ENCODE measurements at places on chromosomes 4 and X.

GRCh38 chr4:16043642-16044498, 40.0 kb downstream of the PROM1 start:
- DNase-seq: no peak
- no peaks in the 10 kb centered on the region for H3K4me1 ChIP-seq
- no peak overlapping the region for H3K27ac ChIP-seq
- H3K27me3 ChIP-seq: peaks cover 5% of the 10 kb centered on the region

DNA sequence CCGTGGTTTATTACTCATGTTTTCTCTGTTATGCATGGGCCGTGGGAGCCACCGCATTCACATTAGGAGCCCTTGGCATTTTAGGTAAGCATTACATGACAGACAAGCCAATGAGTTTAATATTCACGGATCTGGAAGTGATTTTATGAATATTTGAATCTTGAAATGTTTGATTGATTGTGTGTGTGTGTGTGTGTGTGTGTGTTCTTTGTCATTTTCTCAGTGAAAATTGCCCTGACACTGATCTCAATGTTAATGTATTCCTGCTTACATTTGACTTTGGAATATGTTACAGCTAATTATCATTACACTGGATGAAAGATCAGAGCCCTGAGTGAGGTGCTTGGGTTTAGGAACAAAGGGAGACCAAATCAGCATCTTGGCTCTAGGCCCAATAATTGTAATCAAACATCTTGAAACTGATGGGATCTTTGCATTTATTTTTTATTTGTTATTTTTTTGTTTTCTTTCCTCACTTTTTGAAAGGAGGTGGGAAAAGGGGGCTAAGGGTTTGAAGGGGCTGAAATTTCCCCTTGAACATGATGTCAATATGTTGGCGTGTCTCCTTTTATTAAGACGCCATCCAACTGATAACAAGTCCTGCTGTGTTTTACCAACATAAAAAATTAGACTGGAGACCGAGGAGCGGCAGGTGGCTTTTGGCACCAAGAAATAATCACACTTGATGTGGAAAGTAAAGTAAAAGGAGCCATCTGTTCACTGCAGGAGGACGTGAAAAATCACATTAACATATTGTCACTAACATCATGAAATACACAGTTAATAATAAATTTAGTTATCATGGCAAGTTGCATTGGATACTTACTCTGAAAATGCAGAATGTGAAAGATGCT, 5.2 kb upstream of the GK2 start:
- H3K27me3 ChIP-seq: no peaks in the 10 kb centered on the region
- no peak overlapping the region for H3K4me3 ChIP-seq
- no peak overlapping the region for H3K27ac ChIP-seq
- H3K36me3 ChIP-seq: no peaks in the 10 kb centered on the region
- no peak for DNase-seq

- H3K4me3 ChIP-seq: no peak overlapping the region
- no peaks in the 10 kb centered on the region for H3K4me1 ChIP-seq
- H3K27me3 ChIP-seq: no peaks in the 10 kb centered on the region
- DNase-seq: no peak
- H3K36me3 ChIP-seq: no peaks in the 10 kb centered on the region
These were observed 220.2 kb downstream of the ASMT start for GRCh38 chrX:1835056-1835455.

GRCh38 chr4:4685810-4686795, 144.3 kb upstream of the STX18 start:
- no peak for DNase-seq
- H3K27me3 ChIP-seq: peaks cover 7% of the 10 kb centered on the region
- H3K27ac ChIP-seq: no peak overlapping the region
- peaks cover 3% of the 10 kb centered on the region for H3K36me3 ChIP-seq

- no peak overlapping the region for H3K27ac ChIP-seq
- peak overlapping the region; percentile 48 for H3K4me3 ChIP-seq
- H3K27me3 ChIP-seq: peaks cover 29% of the 10 kb centered on the region
- no peak for DNase-seq
- H3K4me1 ChIP-seq: peaks cover 5% of the 10 kb centered on the region
- H3K36me3 ChIP-seq: no peaks in the 10 kb centered on the region
These were observed 477 bp downstream of the KLHL13 start for GRCh38 chrX:118115953-118116712.
